Activated T-cell treated with anti-CD3 and anti-CD28 coated beads for 24 hours (primary cell): ENCODE measurements at places on chromosomes 16 and 17.
A peak's percentile ranks its signal among the peaks of the same experiment; 100 is the strongest.

- peak; percentile 19 for DNase-seq
Observed at GRCh38 chr17:38925263-38925995, at the start of gene LASP1NB. LASP1NB (plus strand) TSS chr17:38925614.

- no peak for DNase-seq
Observed at GRCh38 chr16:84329016-84329415, 34.3 kb downstream of the WFDC1 start.

DNA sequence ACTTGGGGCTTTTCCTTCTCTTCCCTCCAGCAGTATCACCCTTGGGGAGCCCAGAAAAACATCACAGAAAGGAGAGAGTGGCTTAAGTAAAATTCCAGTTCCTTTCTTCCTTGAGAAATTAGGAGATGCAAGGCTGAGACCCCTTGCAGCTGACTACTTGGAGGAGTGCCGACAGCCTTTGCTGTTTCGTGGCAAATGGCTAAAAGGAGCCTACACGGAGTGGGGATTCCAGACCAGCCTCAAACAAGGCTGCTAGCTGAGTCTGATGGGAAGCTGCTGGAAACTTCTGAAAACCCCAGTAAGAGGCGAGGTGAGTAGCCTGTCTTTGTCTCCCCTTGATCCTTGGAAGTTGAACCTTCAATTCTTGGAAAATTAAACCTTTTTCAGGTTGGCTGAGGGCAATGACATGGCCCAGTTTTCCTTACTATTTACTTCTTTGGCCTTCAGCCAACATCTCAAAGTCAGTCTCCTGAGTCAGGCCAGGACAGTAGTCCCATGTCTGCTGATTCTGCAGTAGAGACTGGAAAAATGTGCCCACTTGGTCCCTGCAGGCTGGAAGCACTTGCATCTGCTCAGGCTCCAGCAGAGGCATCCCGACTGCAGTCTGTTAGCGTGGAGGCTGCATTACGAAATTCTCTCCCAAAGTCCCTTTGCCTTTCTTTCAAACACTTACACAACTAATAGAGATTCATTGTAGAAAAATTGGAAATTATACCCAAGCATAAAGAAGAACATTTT, 23.4 kb downstream of the SMIM36 start:
- DNase-seq = no peak

- no peak for DNase-seq
Observed at GRCh38 chr16:57944970-57945739, 25.8 kb downstream of the CNGB1 start.

GRCh38 chr17:17710355-17710727, 29.1 kb downstream of the RAI1 start:
- DNase-seq = no peak

DNA sequence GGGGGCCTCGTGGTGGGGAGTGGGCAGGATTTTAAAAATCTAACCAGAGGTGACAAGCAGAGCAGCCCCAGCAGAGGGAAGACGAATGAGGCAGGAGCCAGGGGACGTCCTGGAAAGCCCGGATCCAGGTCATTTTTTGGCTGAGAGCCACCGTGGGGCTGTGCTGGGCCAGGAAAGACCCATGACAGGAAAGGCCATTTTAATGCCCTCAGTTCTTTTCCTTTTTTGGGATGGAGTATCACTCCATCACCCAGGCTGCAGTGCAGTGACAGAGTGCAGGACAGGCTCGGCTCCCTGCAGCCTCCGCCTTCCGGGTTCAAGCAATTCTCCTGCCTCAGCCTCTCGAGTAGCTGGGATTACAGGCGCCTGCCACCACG, 30.5 kb upstream of the JPH3 start:
- DNase-seq = no peak

- no peak for DNase-seq
Observed at GRCh38 chr16:88582912-88583575, 12.8 kb downstream of the ZC3H18 start.

DNA sequence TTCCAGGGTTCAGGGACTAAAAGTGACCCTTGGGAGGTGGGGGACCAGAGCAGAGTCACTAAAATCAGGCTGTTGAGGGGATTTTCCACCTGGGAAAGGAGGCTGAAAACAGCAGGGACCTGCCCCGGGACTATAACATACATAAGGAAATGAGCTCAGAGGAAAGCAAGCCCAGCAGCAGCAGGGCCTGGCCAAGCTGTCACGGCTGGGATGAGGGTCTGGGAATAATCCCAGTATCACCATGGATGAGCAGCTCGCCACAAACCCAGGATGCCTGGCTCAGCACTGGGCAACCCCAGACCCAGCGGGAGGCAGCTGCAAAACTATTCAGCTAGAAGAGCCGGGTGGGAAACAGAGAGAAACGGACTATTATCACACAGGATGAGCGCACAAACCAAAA, 72.4 kb downstream of the RPH3AL start:
- no peak for DNase-seq

- DNase-seq = no peak
Observed at GRCh38 chr16:82643936-82644630, 17.3 kb downstream of the CDH13 start.
